ENCODE measurements at places on chromosomes 2 and 18.

DNA sequence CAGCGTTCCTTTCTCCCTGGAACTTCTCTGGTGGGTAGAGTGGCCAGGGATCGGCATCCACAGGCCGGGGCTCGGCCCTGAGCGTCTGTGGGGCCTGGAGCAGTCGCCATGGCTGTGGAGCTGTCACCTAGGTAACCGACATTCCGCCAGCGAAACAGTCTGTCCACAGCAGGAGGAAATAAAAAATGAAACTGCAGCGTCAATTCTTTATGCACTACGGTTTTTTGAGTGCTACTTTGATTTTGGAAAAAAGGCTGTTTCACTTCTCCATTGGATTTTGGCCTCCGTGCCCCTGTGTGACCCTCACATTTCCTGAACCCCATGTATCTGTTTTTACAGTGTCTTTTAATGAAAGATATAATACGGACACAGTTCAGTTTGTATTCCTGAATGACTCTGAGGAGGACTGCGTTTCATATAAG lies 163.4 kb downstream of the LDLRAD4 start:
- DNase-seq: peak; percentile 34

GRCh38 chr18:44961288-44961995 lies 280.8 kb downstream of the SETBP1 start:
- no peak for DNase-seq

- DNase-seq: no peak
These were observed 1860.8 kb upstream of the LRRTM1 start for GRCh38 chr2:82165377-82165776.

GRCh38 chr2:175999283-175999819 lies 2.7 kb downstream of the LNPK start:
- DNase-seq: no peak

GRCh38 chr18:31723639-31723989 lies 37.1 kb downstream of the SLC25A52 start:
- DNase-seq: no peak

GRCh38 chr18:70429847-70430500 lies 141.1 kb downstream of the SOCS6 start:
- no peak for DNase-seq

DNA sequence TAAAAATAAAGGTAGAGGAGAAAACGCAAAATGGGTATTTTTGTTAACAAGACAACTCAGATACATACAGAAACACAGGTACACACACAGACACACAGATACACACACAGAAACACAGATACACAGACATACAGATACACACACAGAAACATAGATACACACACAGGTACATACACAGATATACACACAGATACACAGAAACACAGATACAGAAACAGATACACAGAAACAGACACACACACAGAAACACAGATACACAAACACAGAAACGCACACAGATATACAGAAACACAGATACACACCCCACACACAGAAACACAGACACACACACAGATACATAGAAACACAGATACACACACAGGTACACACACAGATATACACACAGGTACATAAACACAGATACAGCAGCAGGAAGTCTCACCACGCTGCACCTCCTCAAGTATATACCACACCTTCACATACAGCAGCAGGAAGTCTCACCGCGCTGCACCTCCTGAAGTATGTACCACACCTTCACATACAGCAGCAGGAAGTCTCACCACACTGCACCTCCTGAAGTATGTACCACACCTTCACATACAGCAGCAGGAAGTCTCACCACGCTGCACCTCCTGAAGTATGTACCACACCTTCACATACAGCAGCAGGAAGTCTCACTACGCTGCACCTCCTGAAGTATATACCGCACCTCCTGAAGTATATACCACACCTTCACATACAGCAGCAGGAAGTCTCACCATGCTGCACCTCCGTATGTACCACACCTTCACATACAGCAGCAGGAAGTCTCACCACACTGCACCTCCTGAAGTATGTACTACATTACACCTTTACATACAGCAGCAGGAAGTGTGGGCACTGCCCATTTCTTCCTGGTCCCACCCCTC lies 250.5 kb downstream of the HDAC4 start:
- no peak for DNase-seq

DNA sequence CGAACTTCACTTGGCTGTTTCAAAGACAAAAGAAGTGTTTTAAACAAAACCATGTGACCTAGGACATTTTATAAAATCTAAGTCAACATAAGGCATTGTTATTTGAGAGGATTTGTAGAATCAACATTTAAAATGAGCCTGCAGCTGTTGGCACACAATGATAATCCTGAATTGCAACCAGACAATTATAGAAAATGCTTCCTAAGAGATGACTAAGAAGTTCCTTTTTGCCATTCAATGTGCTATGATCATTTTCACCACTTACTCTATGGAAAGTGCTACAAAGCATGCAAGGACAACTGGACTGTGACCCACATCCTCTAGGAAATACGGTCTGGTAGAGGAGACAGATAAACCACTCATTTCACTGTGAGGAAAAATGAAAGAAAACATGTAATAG lies 246.4 kb downstream of the CDH20 start:
- no peak for DNase-seq

DNA sequence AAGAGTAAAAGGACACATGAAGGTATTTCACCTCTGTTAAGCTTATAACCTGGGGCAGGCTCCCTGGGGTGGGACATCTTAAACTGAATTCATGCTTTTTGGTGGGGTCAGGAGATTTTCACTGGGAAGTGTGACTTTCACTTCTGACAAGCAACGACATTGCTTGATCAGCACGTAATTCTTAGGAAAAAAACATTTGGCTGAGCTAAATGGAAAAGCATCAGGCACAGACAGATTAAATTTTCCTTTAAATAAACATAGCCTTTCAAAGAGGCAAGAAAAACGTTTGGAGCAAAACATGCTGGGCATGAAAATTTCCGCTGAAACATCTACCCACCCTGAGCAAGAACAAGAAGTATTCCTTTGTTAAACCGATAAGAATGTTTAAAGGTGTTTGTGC lies 674.0 kb upstream of the CELF4 start:
- DNase-seq: no peak

GRCh38 chr2:86035376-86035882 lies 70.3 kb downstream of the POLR1A start:
- DNase-seq: no peak

DNA sequence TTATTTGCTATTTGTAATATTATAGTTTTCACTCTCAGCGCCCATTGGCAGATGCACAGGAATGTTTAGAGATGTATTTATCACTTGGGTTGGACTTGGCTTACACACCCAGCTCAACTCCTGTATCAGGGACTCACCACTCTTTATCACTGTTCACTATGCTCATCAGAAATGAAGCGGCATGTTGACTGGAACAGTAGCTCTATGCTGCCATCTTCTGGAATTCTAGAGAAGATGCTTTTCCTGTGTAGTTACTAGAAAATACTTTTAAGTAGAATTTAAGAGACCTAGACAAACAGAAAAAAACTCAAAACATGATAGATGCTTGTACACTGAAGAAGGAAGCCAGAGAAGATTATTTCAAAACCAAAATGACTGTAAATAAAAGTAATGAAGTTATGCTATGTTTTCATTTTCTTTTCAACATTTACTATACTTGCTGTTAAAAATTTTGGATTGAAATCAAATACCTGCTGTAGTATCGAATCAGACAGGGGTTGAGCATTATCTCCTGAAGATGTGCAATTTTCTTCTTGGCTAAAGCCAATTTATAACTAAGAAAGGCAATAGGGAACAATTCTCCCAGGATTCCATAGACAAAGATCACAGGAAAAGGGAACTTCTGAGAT lies 47.4 kb upstream of the NXPH2 start:
- DNase-seq: peak; percentile 65

DNA sequence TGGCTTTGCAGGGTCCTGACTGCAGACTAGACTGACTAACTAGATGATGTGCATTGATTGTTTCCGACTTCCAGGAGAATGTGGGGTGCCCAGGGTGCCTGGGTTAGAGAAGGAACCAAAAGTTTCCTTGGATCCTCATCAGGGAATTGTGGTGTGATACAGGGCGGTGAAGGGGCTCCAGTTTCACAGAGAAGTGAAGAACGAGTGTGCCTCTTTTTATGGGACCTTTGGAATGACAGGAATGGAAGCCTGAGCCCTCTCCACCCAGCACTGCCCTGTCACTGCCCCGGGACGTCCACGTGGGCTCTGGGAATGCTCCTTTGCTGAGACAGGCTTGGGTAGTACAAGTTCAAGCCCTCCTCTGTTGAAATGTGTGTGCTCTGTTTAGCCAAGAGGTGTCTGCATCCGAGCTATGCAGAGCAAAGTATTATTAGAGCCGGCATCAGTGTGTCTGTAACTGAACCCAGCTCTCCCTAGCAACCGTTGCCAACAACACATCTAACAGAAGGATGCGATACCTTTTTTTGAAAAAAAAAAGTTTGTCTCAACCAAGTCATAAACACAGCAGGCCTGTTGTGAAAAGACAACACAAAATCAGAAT lies 183.6 kb downstream of the SMAD7 start:
- no peak for DNase-seq

DNA sequence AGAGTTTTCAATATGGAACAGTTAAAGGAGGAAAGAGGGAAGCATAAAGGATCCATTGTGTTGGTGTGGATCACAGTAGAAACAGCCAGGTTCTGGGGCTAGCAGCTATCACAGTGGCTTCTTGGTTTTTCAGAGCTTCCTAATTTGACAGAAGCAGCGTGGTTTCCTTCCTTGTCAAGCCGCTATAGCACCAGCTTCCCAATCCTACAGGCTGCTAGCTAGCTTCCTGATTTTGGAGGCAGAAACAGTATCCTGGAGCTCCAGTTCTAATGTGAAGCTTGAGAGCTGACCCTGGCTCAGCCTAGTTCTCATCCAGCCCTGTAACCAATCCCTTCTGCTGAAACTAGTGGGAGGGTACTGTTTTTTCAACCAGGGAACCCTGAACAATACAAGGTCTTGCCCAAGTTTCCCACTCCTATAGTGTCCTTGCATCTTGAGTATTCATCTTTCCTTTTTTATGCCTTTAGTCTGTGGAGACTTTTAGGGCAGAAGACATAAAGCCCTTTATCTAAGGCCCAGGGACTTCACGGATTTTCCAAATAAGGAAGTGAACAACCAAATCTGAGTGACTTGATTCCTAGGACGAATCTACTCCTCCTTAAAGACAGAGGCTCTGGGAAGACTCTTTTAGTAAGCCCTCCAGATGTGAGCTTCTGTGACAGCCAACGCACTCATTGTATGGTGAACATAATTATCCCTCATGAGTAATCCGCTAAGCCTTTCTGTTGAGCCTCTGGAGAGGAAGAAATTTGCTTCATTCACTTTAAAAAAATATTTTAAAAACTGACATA lies 33.8 kb downstream of the CCDC93 start:
- no peak for DNase-seq

DNA sequence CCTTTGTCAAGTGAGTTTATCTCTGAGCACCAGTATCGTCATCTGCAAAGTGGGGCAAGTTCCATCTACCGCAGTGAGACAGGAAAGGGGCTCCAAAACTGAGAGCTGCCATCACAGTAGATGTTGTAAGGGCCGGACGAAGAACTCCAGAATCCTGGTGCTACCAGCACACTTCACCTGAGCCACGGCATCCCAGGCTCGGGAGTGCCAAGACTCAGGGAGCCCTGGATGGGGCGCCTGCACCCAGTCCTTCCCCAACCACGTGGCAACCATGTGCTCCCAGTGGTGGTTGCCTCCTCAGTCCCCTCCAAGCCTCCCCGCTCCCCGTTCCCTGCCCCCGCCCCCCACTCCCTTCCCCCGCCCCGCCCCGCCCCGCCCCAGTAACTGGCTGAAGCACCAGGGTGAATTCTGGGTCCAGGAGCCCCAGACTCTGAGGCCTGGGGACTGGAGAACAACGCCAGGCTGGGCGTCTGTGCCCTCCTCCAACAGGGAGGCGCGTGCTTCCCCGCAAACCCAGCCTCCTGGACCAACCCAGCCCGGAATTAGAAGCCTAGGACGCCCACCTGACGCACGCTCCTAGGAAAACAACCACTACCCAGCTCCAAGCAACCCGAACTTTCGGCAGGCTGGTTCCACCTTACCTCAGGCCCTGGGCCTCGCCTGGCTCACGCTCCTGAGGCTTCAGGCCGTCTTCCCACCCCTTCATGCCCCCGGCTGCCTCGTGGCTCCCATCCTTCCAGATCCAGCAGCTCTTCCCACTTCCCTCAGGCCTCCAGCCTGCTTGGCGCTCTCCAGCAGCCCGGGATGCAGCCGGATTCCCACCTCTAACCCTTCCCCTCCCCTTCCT lies 67.6 kb downstream of the LAMA3 start:
- DNase-seq: no peak

- no peak for DNase-seq
These were observed 296.6 kb downstream of the IKZF2 start for GRCh38 chr2:212854771-212855170.

- DNase-seq: no peak
These were observed 34.8 kb downstream of the ASB1 start for GRCh38 chr2:238461491-238461890.

GRCh38 chr2:2331881-2332280 lies 806 bp upstream of the MYT1L start:
- peak; percentile 55 for DNase-seq

- DNase-seq: no peak
These were observed 38.2 kb downstream of the ANKMY1 start for GRCh38 chr2:240519396-240520129.

GRCh38 chr2:179857236-179857635 lies 4.2 kb downstream of the ZNF385B start:
- no peak for DNase-seq

- DNase-seq: no peak
These were observed 37.6 kb downstream of the SFXN5 start for GRCh38 chr2:73033766-73034381.

DNA sequence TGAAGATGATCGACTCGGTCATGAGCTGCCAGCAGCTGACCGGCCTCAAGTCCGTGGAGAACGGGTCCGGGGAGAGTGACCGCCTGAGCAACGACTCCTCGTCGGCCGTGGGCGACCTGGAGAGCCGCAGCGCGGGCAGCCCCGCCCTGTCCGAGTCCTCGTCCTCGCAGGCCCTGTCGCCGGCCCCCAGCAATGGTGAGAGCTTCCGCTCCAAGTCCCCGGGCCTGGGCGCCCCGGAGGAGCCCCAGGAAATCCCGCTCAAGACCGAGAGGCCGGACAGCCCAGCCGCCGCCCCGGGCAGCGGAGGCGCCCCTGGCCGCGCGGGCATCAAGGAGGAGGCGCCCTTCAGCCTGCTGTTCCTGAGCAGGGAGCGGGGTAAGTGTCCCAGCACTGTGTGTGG lies 14.9 kb downstream of the SALL3 start:
- no peak for DNase-seq

GRCh38 chr18:6405237-6406074 lies 9.3 kb downstream of the L3MBTL4 start:
- DNase-seq: no peak

- DNase-seq: no peak
These were observed 110.0 kb upstream of the FZD7 start for GRCh38 chr2:201923436-201924328.

- DNase-seq: no peak
These were observed 40.1 kb upstream of the GPD2 start for GRCh38 chr2:156396126-156396525.

Data from NCI-H774 (cell line).